ENCODE measurements at places on chromosomes 16 and 17. TPM values are rescaled to one million over a fixed set of nuclear protein-coding genes. Genes with fewer than 3 reads are reported as not detected.

- no peak for DNase-seq
Observed at GRCh38 chr16:49921791-49922456, 66.0 kb upstream of the ZNF423 start.

The RPUSD1 gene
- total RNA-seq, result 43.0 TPM

DNA sequence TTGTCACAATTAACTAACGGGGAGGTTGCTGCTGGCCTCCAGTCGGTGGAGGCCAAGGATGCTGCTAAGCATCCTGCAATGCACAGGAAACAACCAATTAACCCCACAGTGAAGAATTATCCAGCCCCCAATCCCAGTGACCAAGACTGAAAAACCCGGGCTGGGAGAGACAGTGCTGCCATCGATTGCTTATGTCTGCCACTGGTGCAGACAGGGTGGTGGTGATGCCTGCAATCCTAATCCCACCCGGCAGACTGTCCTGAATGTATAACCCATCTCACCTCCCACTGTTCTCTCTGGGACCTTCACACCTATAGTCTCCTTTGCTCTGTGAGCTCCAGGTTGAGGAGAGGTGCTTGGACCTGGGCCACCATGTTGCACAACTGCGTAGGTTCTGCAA lies 42.3 kb upstream of the KLHDC4 start:
- DNase-seq, result no peak

GRCh38 chr17:81453712-81454111 lies 58.5 kb downstream of the BAHCC1 start:
- no peak for DNase-seq

- no peak for DNase-seq
Observed at GRCh38 chr17:63944736-63945499, 12.8 kb upstream of the CD79B start.

DNA sequence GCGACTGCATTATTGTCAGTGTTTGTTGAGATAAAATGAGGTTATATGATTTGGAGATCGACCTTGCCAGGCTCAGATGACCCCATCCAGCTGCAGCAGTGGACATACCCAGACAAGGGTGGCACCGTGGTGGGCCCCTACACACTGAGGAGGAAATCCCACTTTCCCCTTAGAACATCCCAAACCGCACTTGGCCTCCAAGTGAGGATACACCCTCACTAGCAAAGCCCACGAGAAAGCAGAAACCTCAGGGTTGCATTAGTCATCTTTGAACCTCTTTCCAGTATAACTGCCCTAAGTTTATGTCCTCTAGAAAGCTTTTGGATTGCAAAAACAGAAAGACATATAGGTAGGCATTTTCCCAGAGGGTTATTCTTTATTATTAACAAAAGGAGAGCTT lies 101.5 kb downstream of the CLEC16A start:
- DNase-seq, result no peak

- no peak for DNase-seq
Observed at GRCh38 chr17:67130768-67131167, 86.4 kb downstream of the CACNG1 start.

GRCh38 chr17:29885031-29885640 lies 44.9 kb downstream of the SSH2 start:
- DNase-seq, result no peak

GRCh38 chr16:85335584-85336491 lies 223.6 kb upstream of the CIBAR2 start:
- no peak for DNase-seq

The CACNG1 gene
- not detected for total RNA-seq
